ENCODE measurements at places on chromosomes 6 and 20. TPM values are rescaled to one million over a fixed set of nuclear protein-coding genes. Genes with fewer than 3 reads are reported as not detected.

The F13A1 gene
- total RNA-seq: 173 TPM

The SLPI gene
- 27.8 TPM for total RNA-seq

The REPS1 gene
- total RNA-seq: 34.1 TPM

The GUCA1A gene
- not detected for total RNA-seq

The MCHR2 gene
- not detected for total RNA-seq

The RAB32 gene
- 45.3 TPM for total RNA-seq

The FAM209B gene
- not detected for total RNA-seq

The ADGRF4 gene
- total RNA-seq: 0.32 TPM

The EMILIN3 gene
- 0.83 TPM for total RNA-seq

The SIRPB2 gene
- total RNA-seq: 4.7 TPM

The GJA1 gene
- 240 TPM for total RNA-seq

The TBP gene
- total RNA-seq: 16.2 TPM

The MUCL3 gene
- total RNA-seq: not detected

The MEP1A gene
- not detected for total RNA-seq

The TRAPPC3L gene
- total RNA-seq: 0.42 TPM

The PRKN gene
- total RNA-seq: 10.3 TPM

The TGM3 gene
- total RNA-seq: not detected

The PAX1 gene
- not detected for total RNA-seq

The PLCB1 gene
- total RNA-seq: 115 TPM

The MOXD1 gene
- total RNA-seq: 32.4 TPM

The NFKBIL1 gene
- 24.4 TPM for total RNA-seq

The YTHDF1 gene
- total RNA-seq: 29.8 TPM

The SGK2 gene
- total RNA-seq: 0.66 TPM

The GSTA3 gene
- total RNA-seq: not detected

The MAP1LC3A gene
- total RNA-seq: 119 TPM

The NELFE gene
- 80.7 TPM for total RNA-seq

The TRIM15 gene
- not detected for total RNA-seq

The EEF1A2 gene
- total RNA-seq: 17.8 TPM

The SLC17A2 gene
- not detected for total RNA-seq

The TPBG gene
- total RNA-seq: 118 TPM

The ACTL10 gene
- total RNA-seq: 2.5 TPM

The TLDC2 gene
- not detected for total RNA-seq

The BEND6 gene
- 1.7 TPM for total RNA-seq

The CTCFL gene
- not detected for total RNA-seq
